Tibial artery (tissue), 4 donors: ENCODE measurements at places on chromosomes 5 and 9.
A peak's percentile ranks its signal among the peaks of the same experiment; 100 is the strongest.

DNA sequence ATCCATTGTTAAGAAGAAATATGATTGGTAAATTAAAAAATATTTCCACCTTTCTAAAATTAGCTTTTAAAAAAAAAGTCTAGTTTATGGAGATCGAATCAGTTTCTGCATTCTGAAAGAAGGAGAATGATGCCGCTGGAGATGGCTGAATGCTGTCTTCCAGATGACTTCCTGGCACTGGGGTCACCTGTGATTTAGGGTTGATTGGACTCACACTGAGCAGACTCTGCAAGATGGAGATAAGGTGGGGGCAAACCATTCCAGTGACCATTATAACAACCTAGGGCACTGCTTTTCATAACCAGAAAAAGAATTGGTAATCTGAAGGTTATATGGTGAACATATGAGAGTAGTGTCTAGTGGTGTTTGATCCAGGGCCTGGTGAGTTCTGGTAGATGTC is 40.8 kb downstream of the RHOBTB3 start:
- H3K27me3 ChIP-seq, result no peaks in the 10 kb centered on the region
- no peaks in the 10 kb centered on the region for H3K4me1 ChIP-seq
- no peak overlapping the region for H3K27ac ChIP-seq
- H3K4me3 ChIP-seq, result no peak overlapping the region
- peaks cover 9% of the 10 kb centered on the region for H3K36me3 ChIP-seq

- H3K27me3 ChIP-seq, result no peaks in the 10 kb centered on the region
- H3K36me3 ChIP-seq, result no peaks in the 10 kb centered on the region
- H3K4me3 ChIP-seq, result no peak overlapping the region
- H3K4me1 ChIP-seq, result no peaks in the 10 kb centered on the region
Observed at GRCh38 chr5:165996201-165996875, 2295.1 kb upstream of the WWC1 start.

- H3K36me3 ChIP-seq, result no peaks in the 10 kb centered on the region
- no peak overlapping the region for H3K4me3 ChIP-seq
- no peak overlapping the region for H3K27ac ChIP-seq
- no peaks in the 10 kb centered on the region for H3K4me1 ChIP-seq
Observed at GRCh38 chr9:108160706-108161355, 671.3 kb upstream of the KLF4 start.

GRCh38 chr9:113380869-113381378 is 4.1 kb upstream of the HDHD3 start:
- no peak for DNase-seq
- no peaks in the 10 kb centered on the region for H3K27me3 ChIP-seq
- H3K27ac ChIP-seq, result no peak overlapping the region
- H3K36me3 ChIP-seq, result no peaks in the 10 kb centered on the region
- H3K4me3 ChIP-seq, result no peak overlapping the region

DNA sequence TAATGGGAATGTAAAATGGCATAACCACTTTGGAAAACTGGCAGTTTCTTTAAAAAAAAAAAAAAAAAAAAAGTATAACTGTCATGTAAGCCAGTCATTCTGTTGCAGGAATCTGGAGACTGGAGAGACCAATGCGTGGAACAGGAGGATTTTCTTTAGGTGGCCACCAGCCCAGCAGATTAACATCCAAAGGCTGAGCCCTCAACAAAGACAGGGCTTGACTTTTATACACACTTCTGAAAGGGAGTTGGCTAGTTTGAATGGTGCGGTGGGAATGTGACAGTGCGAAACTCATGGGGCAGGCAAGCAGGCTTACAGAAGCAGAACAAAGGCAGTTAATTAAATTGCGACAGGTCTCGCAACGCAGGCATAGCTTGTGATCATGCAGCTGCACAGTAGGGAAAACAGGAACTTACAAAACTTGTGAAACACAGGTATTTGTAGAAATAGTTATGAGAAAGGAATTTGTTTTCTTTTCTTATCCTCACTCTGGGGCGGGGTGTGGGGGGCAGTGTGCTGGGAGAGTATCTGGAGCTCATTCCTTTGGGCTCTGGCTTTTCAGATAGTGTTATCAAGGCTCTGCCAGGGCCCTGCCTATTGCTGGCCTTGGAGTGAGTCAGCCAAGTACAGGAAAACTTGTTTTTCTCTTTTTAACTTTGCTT is 12.0 kb downstream of the UIMC1 start:
- H3K27me3 ChIP-seq, result no peaks in the 10 kb centered on the region
- DNase-seq, result no peak
- no peak overlapping the region for H3K27ac ChIP-seq
- no peaks in the 10 kb centered on the region for H3K36me3 ChIP-seq

DNA sequence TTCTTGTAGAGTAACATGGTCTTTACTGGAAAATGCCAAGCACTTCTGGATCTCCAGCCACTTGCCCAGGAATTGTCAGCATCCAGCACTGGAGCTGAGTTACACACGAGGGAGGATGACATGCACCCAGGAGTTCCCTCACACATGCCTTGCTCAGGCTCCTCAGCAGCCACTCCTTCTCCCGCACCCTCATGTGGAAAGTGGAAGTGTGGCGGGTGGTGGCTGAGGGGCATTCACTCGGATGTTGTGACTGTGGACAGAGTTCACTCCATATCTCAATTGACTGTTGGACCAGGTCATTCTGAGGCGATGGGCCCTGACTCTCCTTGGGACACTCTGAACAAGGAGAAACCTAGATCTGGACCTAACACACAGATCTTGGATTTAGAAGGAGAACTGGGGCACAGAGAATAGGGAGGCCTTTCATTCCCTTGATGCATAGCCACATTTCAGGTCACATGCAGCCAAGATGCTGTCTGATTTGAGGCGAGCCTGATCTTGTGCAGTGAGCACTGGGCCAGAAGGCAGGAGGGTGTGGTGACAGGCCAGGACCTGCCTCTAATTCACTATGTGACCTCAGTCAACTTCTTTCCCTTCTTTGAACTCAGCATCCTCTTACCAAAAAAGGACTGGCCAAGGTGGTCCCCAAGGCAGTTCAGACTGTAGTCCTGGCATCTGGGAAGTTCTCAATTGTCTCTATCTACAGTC is 62.1 kb downstream of the CYSTM1 start:
- DNase-seq, result no peak
- H3K4me3 ChIP-seq, result no peak overlapping the region
- no peaks in the 10 kb centered on the region for H3K27me3 ChIP-seq
- H3K4me1 ChIP-seq, result no peaks in the 10 kb centered on the region
- H3K36me3 ChIP-seq, result no peaks in the 10 kb centered on the region

- H3K4me1 ChIP-seq, result peaks cover 6% of the 10 kb centered on the region
- H3K27me3 ChIP-seq, result no peaks in the 10 kb centered on the region
- no peaks in the 10 kb centered on the region for H3K36me3 ChIP-seq
- no peak overlapping the region for H3K4me3 ChIP-seq
- H3K27ac ChIP-seq, result no peak overlapping the region
Observed at GRCh38 chr5:127892467-127893207, 189.4 kb downstream of the CCDC192 start.

- H3K4me3 ChIP-seq, result no peak overlapping the region
- H3K36me3 ChIP-seq, result no peaks in the 10 kb centered on the region
- no peak overlapping the region for H3K27ac ChIP-seq
- DNase-seq, result no peak
- H3K4me1 ChIP-seq, result no peaks in the 10 kb centered on the region
Observed at GRCh38 chr5:66967102-66967501, 229.5 kb downstream of the CD180 start.

- H3K27ac ChIP-seq, result peak overlapping the region; percentile 79
- peak; percentile 71 for DNase-seq
- no peaks in the 10 kb centered on the region for H3K4me1 ChIP-seq
- H3K4me3 ChIP-seq, result peak overlapping the region; percentile 12
Observed at GRCh38 chr9:33198165-33198564, 31.0 kb upstream of the B4GALT1 start.

DNA sequence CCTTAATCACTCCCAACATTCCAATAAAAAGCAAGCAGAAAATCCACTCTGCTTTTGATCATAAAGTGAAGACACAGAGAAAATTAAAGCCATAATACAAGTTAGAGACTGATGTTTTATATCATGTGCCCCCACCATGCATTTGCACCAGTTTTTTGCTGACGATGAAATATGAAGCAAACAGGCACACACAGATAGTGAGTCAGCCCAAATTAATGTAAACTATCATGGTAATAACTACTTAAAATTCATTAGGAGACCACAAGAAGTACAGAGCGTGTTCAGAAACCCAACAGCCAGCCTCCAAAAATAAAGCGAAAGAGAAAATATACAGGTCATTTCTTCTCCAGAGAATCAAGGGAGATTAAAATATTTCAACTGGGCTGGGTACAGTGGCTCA is 46.4 kb upstream of the KDM4C start:
- peaks cover 7% of the 10 kb centered on the region for H3K27me3 ChIP-seq
- H3K36me3 ChIP-seq, result no peaks in the 10 kb centered on the region
- H3K4me3 ChIP-seq, result no peak overlapping the region
- peaks cover 5% of the 10 kb centered on the region for H3K4me1 ChIP-seq

DNA sequence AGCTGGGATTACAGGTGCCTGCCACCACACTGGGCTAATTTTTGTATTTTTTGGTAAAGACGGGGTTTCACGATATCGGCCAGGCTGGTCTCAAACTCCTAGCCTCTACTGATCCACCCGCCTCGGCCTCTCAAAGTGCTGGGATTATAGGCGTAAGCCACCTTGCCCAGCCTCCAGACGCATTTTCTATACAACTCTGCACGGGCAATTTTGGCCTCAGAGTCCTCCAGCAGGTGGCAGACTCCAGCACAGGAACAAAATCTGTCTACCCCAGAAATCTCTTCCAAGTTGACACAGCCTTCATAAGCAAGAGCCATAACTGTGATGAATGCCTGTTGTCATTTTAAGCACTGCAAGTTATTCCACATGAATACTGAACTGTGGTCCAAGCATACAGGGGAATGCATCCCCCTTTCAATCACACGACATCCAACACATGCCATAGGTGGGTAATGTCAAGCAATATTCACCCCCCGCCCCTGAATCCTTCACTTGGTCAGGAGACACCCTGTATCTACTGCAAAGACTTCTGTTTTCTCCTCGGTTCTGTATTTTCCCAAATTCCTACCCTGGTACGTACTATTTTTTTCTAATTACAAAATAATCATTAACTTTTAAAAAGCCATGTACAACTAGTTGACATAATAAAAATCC is 50.8 kb downstream of the ALDH7A1 start:
- H3K4me3 ChIP-seq, result no peak overlapping the region
- H3K36me3 ChIP-seq, result peaks cover 57% of the 10 kb centered on the region
- DNase-seq, result no peak
- no peak overlapping the region for H3K27ac ChIP-seq
- H3K27me3 ChIP-seq, result no peaks in the 10 kb centered on the region

DNA sequence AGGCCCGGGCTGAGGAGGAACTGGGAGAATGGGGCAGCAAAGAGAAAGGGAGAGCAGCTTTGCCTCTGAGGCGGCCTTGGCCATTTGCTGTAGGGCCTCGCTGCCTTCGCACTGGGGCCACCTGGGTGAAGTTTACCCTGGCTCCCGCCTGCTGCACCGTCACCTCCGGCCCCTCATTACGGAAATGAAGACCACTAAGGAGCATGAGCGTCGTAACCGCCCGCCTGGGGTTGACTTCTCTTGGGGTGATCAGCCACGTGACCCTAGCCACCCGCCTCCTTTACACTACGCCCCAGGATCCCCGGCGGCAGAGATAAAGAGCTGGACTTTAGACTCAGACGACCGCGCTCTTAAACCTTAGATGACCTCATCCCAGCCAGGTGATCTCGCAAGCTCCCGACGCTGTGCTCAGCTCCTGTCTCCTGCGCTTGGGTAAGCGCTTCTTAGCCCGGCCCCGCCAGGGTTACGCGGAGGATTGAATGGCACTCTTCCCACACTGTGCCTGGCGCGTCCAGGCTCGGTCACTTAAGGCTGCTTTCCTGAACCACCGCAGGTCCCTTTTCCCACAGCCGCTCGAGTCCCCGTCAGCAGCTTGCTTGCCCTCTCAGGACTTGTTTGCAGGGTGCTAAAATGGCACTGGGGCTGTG is 107.9 kb upstream of the LARP1 start:
- peak; percentile 42 for DNase-seq
- H3K4me3 ChIP-seq, result peak overlapping the region; percentile 29
- H3K27me3 ChIP-seq, result no peaks in the 10 kb centered on the region
- H3K36me3 ChIP-seq, result no peaks in the 10 kb centered on the region
- H3K4me1 ChIP-seq, result peaks cover 4% of the 10 kb centered on the region

DNA sequence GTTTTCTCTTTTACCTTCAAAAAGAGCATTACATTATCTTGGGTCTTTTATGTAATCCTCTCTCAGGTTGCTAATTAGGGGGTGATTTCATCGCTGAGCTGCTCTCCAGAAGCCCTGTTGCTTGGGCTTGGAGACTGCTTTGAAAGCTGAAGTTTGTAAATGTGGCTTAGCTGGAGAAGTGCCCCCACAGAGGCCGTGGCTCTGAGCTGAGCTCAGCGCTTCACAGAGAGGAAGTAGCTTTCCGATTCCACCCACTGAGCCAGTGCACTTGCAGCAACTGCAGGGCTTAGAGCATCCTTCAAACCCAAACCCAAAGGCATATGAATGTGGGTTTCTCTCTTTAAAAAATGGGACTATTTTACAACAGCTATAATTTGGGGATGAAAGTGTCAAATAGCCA is 13.7 kb upstream of the NXNL2 start:
- no peaks in the 10 kb centered on the region for H3K4me1 ChIP-seq
- no peak for DNase-seq
- H3K27me3 ChIP-seq, result no peaks in the 10 kb centered on the region
- no peak overlapping the region for H3K4me3 ChIP-seq

GRCh38 chr5:169707686-169708085 is 70.6 kb downstream of the DOCK2 start:
- no peak overlapping the region for H3K27ac ChIP-seq
- H3K36me3 ChIP-seq, result no peaks in the 10 kb centered on the region
- H3K4me3 ChIP-seq, result no peak overlapping the region
- no peaks in the 10 kb centered on the region for H3K4me1 ChIP-seq
- DNase-seq, result no peak

- peak; percentile 70 for DNase-seq
- H3K4me3 ChIP-seq, result no peak overlapping the region
- no peaks in the 10 kb centered on the region for H3K27me3 ChIP-seq
- no peaks in the 10 kb centered on the region for H3K36me3 ChIP-seq
- no peaks in the 10 kb centered on the region for H3K4me1 ChIP-seq
Observed at GRCh38 chr5:87829217-87829551, 416.5 kb upstream of the CCNH start.

- no peak overlapping the region for H3K27ac ChIP-seq
- H3K4me3 ChIP-seq, result no peak overlapping the region
- no peak for DNase-seq
- no peaks in the 10 kb centered on the region for H3K36me3 ChIP-seq
- peaks cover 5% of the 10 kb centered on the region for H3K4me1 ChIP-seq
Observed at GRCh38 chr5:3392306-3392939, 203.2 kb upstream of the IRX1 start.
